Right ventricle myocardium inferior (tissue), 1 donor: ENCODE measurements at places on chromosomes 16 and 17. TPM values are rescaled to one million over a fixed set of nuclear protein-coding genes. Genes with fewer than 3 reads are reported as not detected.

Gene NPB
- 0.38 TPM for total RNA-seq

Gene SP2
- 11.7 TPM for total RNA-seq

Gene FBXW10
- total RNA-seq: not detected

Gene CD300LB
- total RNA-seq: 0.19 TPM

Gene NDUFAB1
- 577 TPM for total RNA-seq
